ENCODE measurements at places on chromosomes 6 and 20. TPM values are rescaled to one million over a fixed set of nuclear protein-coding genes. Genes with fewer than 3 reads are reported as not detected.

GRCh38 chr6:22098601-22099031 lies 198.2 kb downstream of the PRL start:
- no peak overlapping the region for H3K27ac ChIP-seq
- H3K4me1 ChIP-seq, result no peaks in the 10 kb centered on the region
- H3K4me3 ChIP-seq, result no peak overlapping the region
- no peaks in the 10 kb centered on the region for H3K36me3 ChIP-seq
- no peak for DNase-seq

- H3K27ac ChIP-seq, result no peak overlapping the region
- no peaks in the 10 kb centered on the region for H3K36me3 ChIP-seq
- H3K4me3 ChIP-seq, result no peak overlapping the region
- peaks cover 11% of the 10 kb centered on the region for H3K4me1 ChIP-seq
- H3K27me3 ChIP-seq, result no peaks in the 10 kb centered on the region
These were observed 5.6 kb downstream of the TAGAP start for GRCh38 chr6:159038914-159039884.

DNA sequence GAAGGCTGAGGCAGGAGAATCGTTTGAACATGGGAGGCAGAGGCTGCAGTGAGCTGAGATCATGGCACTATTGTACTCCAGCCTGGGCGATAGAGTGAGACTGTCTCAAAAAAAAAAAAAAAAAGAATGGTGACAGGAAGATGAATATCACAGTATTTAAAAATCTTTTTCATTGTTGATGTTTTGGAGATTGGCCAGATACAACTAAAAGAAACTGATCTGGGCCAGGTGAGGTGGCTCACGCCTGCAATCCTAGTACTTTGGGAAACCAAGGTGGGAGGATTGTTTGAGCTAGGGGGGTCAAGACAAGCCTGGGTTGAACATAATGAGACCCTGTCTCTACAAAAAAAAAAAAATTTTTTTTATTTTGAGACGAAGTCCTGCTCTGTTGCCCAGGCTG lies 52.1 kb downstream of the TRAF3IP2 start:
- no peak overlapping the region for H3K4me3 ChIP-seq
- H3K27ac ChIP-seq, result no peak overlapping the region

GRCh38 chr6:142361779-142362750 lies 60.3 kb downstream of the ADGRG6 start:
- H3K36me3 ChIP-seq, result no peaks in the 10 kb centered on the region
- H3K27ac ChIP-seq, result no peak overlapping the region
- no peak for DNase-seq
- no peak overlapping the region for H3K4me3 ChIP-seq
- no peaks in the 10 kb centered on the region for H3K27me3 ChIP-seq

DNA sequence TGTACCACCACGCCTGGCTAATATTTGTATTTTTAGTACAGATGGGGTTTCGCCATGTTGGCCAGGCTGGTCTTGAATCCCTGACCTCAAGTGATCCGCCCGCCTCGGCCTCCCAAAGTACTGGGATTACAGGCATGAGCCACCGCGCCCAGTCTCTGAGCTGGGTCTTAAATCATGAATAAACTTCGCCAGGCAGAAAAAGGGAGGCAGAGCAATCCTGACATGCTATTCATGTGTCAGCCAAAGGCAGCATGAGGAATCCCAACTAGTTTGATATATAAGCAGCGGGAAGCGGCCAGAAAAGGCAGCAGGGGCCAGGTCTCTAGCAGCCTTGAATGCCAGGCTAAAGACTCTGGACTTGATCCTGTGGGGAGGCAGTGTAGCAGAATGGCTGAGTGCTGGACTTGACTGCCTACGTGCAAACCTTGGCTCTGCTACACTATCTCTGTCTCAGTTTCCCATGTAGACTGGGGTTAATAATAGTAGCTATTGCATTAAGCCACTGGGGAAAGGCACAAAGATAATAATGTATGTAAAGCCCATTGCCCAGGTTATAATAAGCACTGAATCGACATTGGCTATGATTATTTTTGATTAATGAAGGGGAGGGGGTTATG lies 1.8 kb downstream of the PROCR start:
- H3K27me3 ChIP-seq, result no peaks in the 10 kb centered on the region
- DNase-seq, result no peak
- peaks cover 21% of the 10 kb centered on the region for H3K36me3 ChIP-seq
- H3K4me3 ChIP-seq, result no peak overlapping the region
- H3K4me1 ChIP-seq, result peaks cover 11% of the 10 kb centered on the region
- no peak overlapping the region for H3K27ac ChIP-seq

GRCh38 chr6:107572886-107573285 lies 83.0 kb downstream of the SOBP start:
- no peak overlapping the region for H3K4me3 ChIP-seq
- no peaks in the 10 kb centered on the region for H3K36me3 ChIP-seq
- H3K4me1 ChIP-seq, result no peaks in the 10 kb centered on the region

- H3K27me3 ChIP-seq, result no peaks in the 10 kb centered on the region
- H3K4me1 ChIP-seq, result peaks cover 34% of the 10 kb centered on the region
- DNase-seq, result no peak
These were observed 32.5 kb upstream of the PRND start for GRCh38 chr20:4689220-4689619.

- no peak overlapping the region for H3K4me3 ChIP-seq
- DNase-seq, result no peak
- H3K27me3 ChIP-seq, result no peaks in the 10 kb centered on the region
- peaks cover 17% of the 10 kb centered on the region for H3K36me3 ChIP-seq
These were observed 7.4 kb downstream of the EEF1A1 start for GRCh38 chr6:73513496-73513854.

DNA sequence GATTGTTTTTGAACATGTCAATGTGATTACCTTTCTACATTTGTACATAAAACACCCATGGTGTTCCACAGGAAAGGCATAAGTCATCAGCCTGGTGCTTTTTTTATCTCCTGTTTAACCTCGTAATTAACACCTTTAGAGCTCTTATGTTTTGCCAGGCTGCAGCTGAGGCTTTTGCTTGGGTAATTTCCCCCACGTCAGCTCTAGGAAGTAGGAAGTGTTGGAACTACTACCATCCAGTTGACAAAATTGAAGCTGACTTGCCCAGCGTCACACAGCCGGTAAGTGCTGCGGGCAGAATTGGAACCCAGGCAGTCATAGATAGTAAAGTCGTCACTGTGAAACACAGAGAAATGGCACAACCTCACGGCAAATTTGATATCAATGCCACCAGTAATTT lies 86.6 kb upstream of the BMP2 start:
- H3K4me1 ChIP-seq, result no peaks in the 10 kb centered on the region
- DNase-seq, result no peak
- H3K4me3 ChIP-seq, result no peak overlapping the region
- H3K36me3 ChIP-seq, result no peaks in the 10 kb centered on the region

- DNase-seq, result no peak
- H3K4me1 ChIP-seq, result peaks cover 7% of the 10 kb centered on the region
- H3K4me3 ChIP-seq, result no peak overlapping the region
These were observed 46.3 kb downstream of the GOPC start for GRCh38 chr6:117555882-117556498.

DNA sequence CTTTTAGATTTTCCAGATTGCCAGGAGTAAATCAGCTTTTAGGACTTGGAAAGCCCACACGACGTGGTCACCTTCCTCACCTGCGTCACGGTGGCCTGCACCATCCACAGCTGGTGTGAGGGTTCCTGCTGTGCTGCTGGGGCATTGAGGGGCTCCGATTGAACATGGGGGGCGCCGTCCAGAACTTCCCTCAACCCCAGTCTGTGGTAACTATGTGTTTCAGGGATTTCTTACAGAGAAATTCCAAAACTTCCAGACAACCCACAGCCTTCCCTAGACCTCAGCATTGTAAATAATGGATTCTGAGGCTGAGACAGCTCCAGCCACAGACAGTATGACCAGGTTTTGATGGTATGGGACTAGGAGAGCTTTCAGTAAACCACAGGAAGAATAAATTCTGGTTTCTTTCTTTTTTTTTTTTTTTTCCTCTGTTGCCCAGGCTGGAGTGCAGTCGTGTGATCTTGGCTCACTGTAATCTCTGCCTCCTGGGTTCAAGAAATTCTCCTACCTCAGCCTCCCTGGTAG lies 46.7 kb upstream of the IRF4 start:
- no peak for DNase-seq
- H3K4me1 ChIP-seq, result no peaks in the 10 kb centered on the region
- no peaks in the 10 kb centered on the region for H3K36me3 ChIP-seq
- H3K27me3 ChIP-seq, result no peaks in the 10 kb centered on the region

GRCh38 chr6:21587961-21588480 lies 5.5 kb upstream of the SOX4 start:
- H3K27ac ChIP-seq, result peak overlapping the region; percentile 84
- no peaks in the 10 kb centered on the region for H3K27me3 ChIP-seq
- H3K36me3 ChIP-seq, result no peaks in the 10 kb centered on the region
- DNase-seq, result peak; percentile 44
- H3K4me1 ChIP-seq, result peaks cover 29% of the 10 kb centered on the region
- H3K4me3 ChIP-seq, result peak overlapping the region; percentile 72

- DNase-seq, result no peak
- H3K4me3 ChIP-seq, result no peak overlapping the region
- no peak overlapping the region for H3K27ac ChIP-seq
These were observed 47.4 kb downstream of the GPR63 start for GRCh38 chr6:96789871-96790270.

DNA sequence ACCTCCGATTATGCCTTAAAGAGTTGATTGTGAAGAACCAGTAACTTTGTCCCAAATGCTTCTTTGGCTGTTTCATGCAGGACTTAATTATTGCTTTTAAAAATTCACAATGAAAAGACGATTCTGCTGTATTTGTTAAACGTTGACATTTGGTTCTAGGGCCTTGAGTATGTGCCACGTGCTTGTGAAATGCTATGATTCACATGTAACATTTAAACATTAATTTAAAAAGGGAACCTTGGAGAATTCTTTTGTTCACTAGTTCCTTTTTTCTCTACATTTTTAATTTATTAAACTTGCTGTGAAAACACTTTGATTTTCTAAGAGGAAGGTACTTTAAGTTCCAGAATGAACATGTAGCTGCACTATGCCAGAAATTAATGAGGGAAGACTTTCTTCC lies 9.5 kb downstream of the GZF1 start:
- H3K4me1 ChIP-seq, result peaks cover 5% of the 10 kb centered on the region
- peaks cover 32% of the 10 kb centered on the region for H3K36me3 ChIP-seq
- no peaks in the 10 kb centered on the region for H3K27me3 ChIP-seq
- DNase-seq, result no peak

GRCh38 chr6:74753883-74754600 lies 451.8 kb downstream of the COL12A1 start:
- no peaks in the 10 kb centered on the region for H3K36me3 ChIP-seq
- H3K27ac ChIP-seq, result no peak overlapping the region

- H3K27ac ChIP-seq, result no peak overlapping the region
- no peaks in the 10 kb centered on the region for H3K27me3 ChIP-seq
- no peaks in the 10 kb centered on the region for H3K36me3 ChIP-seq
- H3K4me3 ChIP-seq, result no peak overlapping the region
These were observed 88.2 kb downstream of the TOX2 start for GRCh38 chr20:44002861-44003260.

- peaks cover 16% of the 10 kb centered on the region for H3K36me3 ChIP-seq
- no peak for DNase-seq
- H3K4me1 ChIP-seq, result peaks cover 20% of the 10 kb centered on the region
- no peak overlapping the region for H3K27ac ChIP-seq
- no peaks in the 10 kb centered on the region for H3K27me3 ChIP-seq
These were observed 2.6 kb downstream of the NT5E start for GRCh38 chr6:85452441-85452881.

Gene COX4I2
- total RNA-seq, result not detected

GRCh38 chr6:38016824-38017223 lies 197.3 kb downstream of the ZFAND3 start:
- no peaks in the 10 kb centered on the region for H3K4me1 ChIP-seq
- no peaks in the 10 kb centered on the region for H3K27me3 ChIP-seq
- H3K36me3 ChIP-seq, result no peaks in the 10 kb centered on the region
- no peak overlapping the region for H3K27ac ChIP-seq
- no peak for DNase-seq

- no peaks in the 10 kb centered on the region for H3K27me3 ChIP-seq
- no peak overlapping the region for H3K4me3 ChIP-seq
- no peaks in the 10 kb centered on the region for H3K4me1 ChIP-seq
- H3K36me3 ChIP-seq, result no peaks in the 10 kb centered on the region
- no peak for DNase-seq
- no peak overlapping the region for H3K27ac ChIP-seq
These were observed 392.0 kb downstream of the SYNE1 start for GRCh38 chr6:152244998-152245630.

GRCh38 chr6:144268794-144269349 lies 16.3 kb upstream of the UTRN start:
- H3K36me3 ChIP-seq, result no peaks in the 10 kb centered on the region
- no peak overlapping the region for H3K4me3 ChIP-seq
- peaks cover 20% of the 10 kb centered on the region for H3K4me1 ChIP-seq
- no peaks in the 10 kb centered on the region for H3K27me3 ChIP-seq

GRCh38 chr6:39411465-39411864 lies 89.0 kb upstream of the KCNK16 start:
- H3K36me3 ChIP-seq, result no peaks in the 10 kb centered on the region
- no peak overlapping the region for H3K4me3 ChIP-seq
- H3K4me1 ChIP-seq, result no peaks in the 10 kb centered on the region
- H3K27ac ChIP-seq, result no peak overlapping the region

- no peak overlapping the region for H3K27ac ChIP-seq
- H3K36me3 ChIP-seq, result peaks cover 15% of the 10 kb centered on the region
- H3K4me1 ChIP-seq, result no peaks in the 10 kb centered on the region
These were observed 21.7 kb downstream of the ECI2 start for GRCh38 chr6:4113649-4114048.

Gene ADGRG6
- 67.9 TPM for total RNA-seq

DNA sequence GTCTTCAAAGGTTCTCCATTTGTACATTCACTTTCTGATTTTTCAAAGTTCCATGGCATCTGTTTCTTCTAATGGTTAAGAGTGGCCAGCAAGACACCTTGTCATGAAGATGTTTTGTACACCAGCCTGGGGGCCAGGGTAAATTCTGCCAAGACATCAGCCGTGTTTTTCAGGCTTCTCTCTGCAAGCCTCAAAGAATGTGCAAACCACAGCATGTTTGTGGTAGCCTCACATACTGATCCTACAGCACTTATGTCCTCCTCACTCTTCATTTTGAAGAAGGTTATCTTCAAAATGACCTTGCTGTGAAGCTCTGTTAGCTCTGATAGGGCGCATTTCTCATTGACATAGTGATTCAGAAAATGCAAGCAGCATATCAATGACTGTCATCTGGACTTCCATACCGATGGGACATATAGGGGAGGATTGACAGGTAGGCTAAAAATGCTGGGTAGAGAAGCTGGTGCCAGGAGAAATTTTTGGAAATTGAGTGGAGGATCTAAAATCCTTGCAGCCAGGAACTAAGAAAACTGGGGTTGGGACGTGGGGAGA lies 59.3 kb upstream of the SPTLC3 start:
- H3K27me3 ChIP-seq, result no peaks in the 10 kb centered on the region
- DNase-seq, result no peak
- H3K36me3 ChIP-seq, result no peaks in the 10 kb centered on the region
- no peaks in the 10 kb centered on the region for H3K4me1 ChIP-seq
- no peak overlapping the region for H3K4me3 ChIP-seq
- no peak overlapping the region for H3K27ac ChIP-seq

Gene GZF1
- 10.4 TPM for total RNA-seq

Gene CMTR1
- total RNA-seq, result 28.7 TPM

GRCh38 chr6:10633216-10633615 lies 61.2 kb downstream of the C6orf52 start:
- no peaks in the 10 kb centered on the region for H3K27me3 ChIP-seq
- H3K27ac ChIP-seq, result no peak overlapping the region
- DNase-seq, result peak; percentile 60
- peaks cover 15% of the 10 kb centered on the region for H3K4me1 ChIP-seq
- H3K4me3 ChIP-seq, result no peak overlapping the region

Gene PDE7B
- 0.61 TPM for total RNA-seq

GRCh38 chr6:20020526-20020925 lies 183.4 kb downstream of the ID4 start:
- H3K27ac ChIP-seq, result no peak overlapping the region
- H3K36me3 ChIP-seq, result no peaks in the 10 kb centered on the region
- no peaks in the 10 kb centered on the region for H3K27me3 ChIP-seq
- H3K4me1 ChIP-seq, result no peaks in the 10 kb centered on the region
- DNase-seq, result no peak

Gene ECT2L
- not detected for total RNA-seq

Gene WFDC10B
- not detected for total RNA-seq

Measured in HCT116 (cell line).